ENCODE measurements at places on chromosomes 3 and 15. TPM values are rescaled to one million over a fixed set of nuclear protein-coding genes. Genes with fewer than 3 reads are reported as not detected.
A peak's percentile ranks its signal among the peaks of the same experiment; 100 is the strongest.

Gene SLC2A2
- 0.63 TPM for polyA plus RNA-seq

Gene PRR20G
- polyA plus RNA-seq = not detected

Gene ZCWPW2
- 0.13 TPM for polyA plus RNA-seq

Gene SLC27A2
- 0.49 TPM for polyA plus RNA-seq

Gene KBTBD13
- polyA plus RNA-seq = not detected

Gene BUB1B
- 12.6 TPM for polyA plus RNA-seq

Gene TEX55
- not detected for polyA plus RNA-seq

- DNase-seq = no peak
Measured at GRCh38 chr3:59432665-59433064, 382.8 kb upstream of the CFAP20DC start.

DNA sequence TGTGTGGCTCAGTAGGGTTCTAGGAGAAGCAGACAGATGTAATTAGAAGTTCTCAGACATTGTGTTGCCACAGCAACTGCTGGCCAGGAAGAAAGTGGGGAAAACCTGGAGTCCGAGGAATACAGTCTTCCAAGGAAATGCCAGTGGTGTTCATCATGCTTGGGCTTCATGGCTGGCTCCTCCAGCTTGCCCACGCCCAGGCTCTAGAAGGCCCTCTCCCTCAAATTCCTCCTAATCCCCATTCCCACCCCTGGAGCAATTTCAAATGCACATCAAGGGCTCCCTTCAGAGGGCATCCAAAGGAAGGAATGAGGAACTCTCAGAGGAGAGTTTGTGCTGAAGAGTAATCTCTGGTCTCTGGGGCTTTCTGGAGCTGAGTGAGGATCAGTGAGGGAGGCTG, 21.9 kb downstream of the FSTL1 start:
- DNase-seq = no peak

DNA sequence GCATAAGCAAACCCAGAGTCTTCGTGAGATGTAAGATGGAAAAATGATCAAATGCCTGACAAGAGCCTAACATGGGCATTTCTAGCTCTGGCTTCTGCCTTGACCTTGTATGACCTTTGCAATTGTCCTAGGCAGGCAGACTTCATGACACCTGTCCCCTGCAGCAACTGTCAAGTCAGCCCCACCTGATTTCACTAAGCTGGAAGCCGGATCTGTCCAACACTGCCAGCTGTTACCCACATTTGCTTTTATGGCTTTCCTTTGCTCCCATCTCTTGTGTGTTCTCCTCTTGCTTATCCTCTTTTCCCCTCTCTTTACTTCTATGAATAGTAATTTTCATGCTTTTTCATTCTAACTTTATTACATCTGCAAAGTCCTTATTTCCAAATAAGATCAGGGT, 48.5 kb upstream of the TNIK start:
- no peak for DNase-seq

DNA sequence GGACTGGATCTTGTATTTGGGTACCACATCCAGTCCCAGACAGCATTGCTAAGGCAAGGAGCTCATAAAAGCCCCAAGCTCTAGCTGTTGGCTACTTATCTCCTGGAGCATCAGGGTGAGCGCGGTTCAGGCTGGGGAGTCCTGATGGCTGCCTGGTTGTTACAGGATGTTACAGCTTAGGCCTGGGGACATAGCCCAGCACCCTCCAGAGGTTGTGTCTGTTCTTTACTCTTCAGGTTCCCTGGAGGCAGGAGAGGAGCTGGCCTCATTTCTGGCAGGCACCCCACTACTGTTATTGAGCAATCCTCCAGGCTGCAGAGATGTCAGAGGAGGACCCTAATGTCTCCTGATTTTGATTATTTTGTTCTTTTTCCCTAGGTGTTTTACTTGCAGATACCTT, 26.6 kb downstream of the APBA2 start:
- DNase-seq = peak; percentile 71

GRCh38 chr3:139129892-139130291, 85.2 kb upstream of the PRR23C start:
- no peak for DNase-seq

GRCh38 chr3:34212656-34213055, 414.2 kb downstream of the PDCD6IP start:
- DNase-seq = peak; percentile 3

GRCh38 chr3:12695112-12695511, 31.2 kb upstream of the RAF1 start:
- DNase-seq = no peak

- no peak for DNase-seq
Measured at GRCh38 chr15:78740904-78741274, 70.4 kb downstream of the ADAMTS7 start.

- DNase-seq = no peak
Measured at GRCh38 chr3:105260385-105260784, 106.3 kb upstream of the ALCAM start.

DNA sequence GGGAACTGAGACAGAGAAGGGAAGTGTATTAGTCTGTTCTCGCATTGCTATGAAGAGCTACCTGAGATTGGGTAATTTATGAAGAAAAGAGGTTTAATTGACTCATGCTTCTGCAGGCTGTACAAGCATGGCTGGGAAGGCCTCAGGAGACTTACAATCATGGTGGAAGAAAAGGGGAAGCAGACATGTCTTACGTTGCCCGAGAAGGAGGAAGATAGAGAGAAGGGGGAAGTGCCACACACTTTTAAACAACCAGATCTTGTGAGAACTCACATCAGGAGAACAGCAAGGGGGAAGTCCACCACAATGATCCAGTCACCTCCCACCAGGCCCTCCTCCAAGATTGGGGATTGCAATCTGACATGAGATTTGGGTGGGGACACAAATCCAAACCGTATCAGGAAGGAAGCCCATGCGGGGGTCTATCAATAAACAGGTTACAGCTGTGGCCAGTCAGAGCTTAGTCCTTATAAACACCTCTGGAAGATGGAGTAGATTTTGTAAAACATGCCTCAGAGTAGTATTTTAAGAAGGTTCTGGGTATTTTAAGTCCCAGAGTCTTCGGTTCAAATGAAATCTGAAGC, 153.9 kb downstream of the GHSR start:
- DNase-seq = no peak

- DNase-seq = peak; percentile 62
Measured at GRCh38 chr15:45790325-45790943, 155.6 kb downstream of the SQOR start.

All from SK-N-SH (cell line).